AG09319 (cell line): ENCODE measurements at places on chromosomes 7 and 10.

DNA sequence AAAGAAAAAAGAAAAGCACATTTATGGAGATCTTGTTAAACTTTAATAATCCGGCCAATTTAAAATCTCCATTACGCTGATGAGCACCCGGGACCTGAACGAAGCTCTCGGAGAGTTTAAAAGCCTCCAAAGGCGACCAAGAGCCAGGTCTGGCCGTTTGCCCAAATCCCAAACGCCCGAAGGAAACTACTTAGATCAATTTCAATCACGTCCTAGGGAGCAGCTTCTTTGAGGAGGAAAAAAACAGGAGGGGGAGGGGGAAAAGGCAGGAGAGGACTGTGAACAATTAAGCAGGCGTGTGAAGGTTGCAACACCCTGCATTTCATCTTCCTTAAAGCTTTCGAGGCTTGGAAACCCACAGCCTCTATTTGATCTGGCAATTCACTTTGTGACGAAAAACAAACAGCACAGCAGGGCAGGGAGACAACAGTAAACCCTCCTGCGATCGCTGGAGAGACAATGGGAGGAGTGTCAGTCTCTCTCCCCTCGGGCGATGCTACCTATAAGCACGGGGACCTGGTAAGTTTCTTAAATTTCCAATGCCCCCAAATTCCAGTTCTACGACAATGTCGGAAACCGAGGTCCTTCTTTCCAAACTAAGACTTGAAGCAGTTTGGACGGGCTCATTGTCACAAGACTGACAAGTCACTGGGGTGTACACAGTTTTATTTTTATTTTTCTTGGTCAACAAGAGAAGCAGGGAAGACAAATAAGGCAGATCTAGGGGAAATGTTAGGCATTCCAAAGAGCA is 1.2 kb downstream of the KLF6 start:
- peak; percentile 83 for DNase-seq

GRCh38 chr7:90621125-90621746 is 25.1 kb downstream of the CDK14 start:
- no peak for DNase-seq

GRCh38 chr10:72336259-72337038 is 18.3 kb downstream of the DNAJB12 start:
- DNase-seq, result no peak

DNA sequence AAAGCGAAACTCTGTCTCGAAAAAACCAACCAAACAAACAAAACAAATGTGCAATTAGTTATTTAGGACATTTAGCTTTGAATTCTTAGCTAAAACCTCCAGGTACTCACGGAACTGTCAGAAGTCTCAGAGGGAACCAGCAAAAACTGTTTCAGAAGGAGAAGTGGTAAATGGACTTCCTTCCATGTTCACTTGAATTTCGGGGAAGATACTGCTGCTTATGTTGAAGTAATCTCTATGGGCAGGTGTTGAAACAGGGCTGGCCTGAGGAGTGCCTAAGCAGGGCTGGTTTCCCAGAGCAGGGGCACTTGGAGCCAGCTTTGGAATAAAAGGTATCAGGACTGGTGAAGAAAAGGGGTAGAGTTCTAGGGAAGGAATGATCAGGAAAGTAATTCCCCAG is 2.4 kb upstream of the EXOC6 start:
- no peak for DNase-seq

DNA sequence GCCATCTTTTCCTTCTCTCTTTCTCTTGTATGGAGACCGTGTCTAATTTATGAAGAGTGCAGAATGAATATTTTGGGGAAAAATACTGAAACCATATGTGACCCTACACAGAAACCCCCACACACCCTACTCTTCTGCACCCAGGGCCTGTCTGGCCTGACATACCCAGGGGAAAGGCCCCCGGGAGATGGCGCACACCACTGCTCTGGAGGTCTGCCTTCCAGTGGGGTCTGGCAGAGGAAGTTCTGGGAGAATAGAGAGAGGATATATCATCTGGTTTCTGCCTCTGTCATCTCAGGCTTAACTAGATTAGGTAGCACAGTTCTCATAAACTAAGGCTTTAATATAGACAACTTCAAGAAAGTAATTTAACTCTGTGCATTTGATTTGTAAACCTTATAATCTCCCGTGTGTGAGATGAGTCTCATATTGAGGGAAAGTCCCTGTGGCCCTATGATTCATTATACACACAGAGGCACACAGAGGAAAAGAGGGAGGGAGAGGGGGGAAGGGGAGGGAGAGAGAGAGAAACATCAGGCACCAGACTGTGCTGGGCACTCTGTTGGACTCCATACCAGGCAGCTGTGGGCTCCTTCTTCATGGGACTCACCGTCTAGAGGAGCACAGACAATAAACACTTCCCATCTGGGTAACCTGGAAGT is 123.3 kb downstream of the AOAH start:
- DNase-seq, result no peak

GRCh38 chr10:60827791-60828488 is 49.7 kb downstream of the CDK1 start:
- DNase-seq, result no peak

GRCh38 chr10:75620356-75620755 is 188.9 kb downstream of the LRMDA start:
- DNase-seq, result no peak

- no peak for DNase-seq
These were observed 109.3 kb downstream of the SPAG6 start for GRCh38 chr10:22454634-22455033.

GRCh38 chr10:93452143-93452542 is 30.0 kb downstream of the MYOF start:
- DNase-seq, result no peak

GRCh38 chr7:77563275-77563674 is 26.2 kb downstream of the PTPN12 start:
- no peak for DNase-seq

- DNase-seq, result no peak
These were observed 16.8 kb upstream of the CSGALNACT2 start for GRCh38 chr10:43121444-43121843.

DNA sequence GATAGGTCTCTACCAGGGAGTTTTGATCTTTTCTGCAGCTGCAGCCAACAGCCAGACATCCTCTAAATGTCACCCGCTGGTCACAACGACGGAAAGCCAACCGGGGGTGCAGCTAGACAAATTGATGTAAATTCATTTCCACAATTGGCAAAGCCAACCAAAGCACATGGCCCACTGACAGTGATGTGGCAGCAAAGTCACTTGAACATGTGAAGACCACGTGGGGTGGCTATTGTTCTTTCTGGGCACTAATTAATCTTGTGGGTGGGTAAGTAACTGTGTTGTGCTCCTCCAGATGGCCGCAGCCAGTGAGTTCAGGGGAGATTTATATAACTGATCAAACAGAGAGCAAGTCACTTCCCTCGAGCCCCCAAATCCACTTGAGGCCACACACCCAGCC is 354.1 kb downstream of the ANKRD30A start:
- DNase-seq, result no peak

DNA sequence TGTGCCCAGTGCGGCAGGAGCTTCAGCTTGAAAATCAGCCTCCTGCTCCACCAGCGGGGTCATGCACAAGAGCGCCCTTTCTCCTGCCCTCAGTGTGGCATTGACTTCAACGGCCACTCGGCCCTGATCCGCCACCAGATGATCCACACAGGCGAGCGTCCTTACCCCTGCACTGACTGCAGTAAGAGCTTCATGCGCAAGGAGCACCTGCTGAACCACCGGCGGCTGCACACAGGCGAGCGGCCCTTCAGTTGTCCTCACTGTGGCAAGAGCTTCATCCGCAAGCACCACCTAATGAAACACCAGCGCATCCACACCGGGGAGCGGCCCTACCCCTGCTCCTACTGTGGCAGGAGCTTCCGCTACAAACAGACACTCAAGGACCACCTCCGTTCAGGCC is 16.1 kb upstream of the ZNF282 start:
- no peak for DNase-seq

GRCh38 chr10:114743521-114744231 is 77.9 kb upstream of the FHIP2A start:
- DNase-seq, result no peak

DNA sequence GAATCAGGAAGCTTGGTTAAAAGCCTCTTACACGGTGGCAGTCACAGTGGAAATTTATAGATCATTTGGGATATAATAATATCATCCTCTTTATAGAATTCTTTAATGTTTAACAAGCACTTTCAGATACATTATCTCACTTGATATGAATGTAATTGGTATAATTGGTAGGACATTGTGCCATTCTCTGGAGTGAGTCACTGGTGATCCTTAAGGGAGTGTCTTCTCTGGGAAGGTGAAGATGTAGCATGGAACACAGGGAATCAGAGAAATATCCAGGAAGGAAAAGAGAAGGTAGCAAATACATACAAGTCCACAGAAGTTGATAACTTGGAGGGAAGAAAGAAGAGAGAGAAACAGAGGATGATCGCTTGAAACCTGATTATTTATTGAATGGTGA is 9.8 kb downstream of the PTPRZ1 start:
- no peak for DNase-seq

GRCh38 chr10:86668297-86669165 is at the start of gene LDB3:
TSS of gene LDB3 (plus strand) at chr10:86668511. CDS start at chr10:86668692, 181 bp downstream.
- DNase-seq, result no peak

DNA sequence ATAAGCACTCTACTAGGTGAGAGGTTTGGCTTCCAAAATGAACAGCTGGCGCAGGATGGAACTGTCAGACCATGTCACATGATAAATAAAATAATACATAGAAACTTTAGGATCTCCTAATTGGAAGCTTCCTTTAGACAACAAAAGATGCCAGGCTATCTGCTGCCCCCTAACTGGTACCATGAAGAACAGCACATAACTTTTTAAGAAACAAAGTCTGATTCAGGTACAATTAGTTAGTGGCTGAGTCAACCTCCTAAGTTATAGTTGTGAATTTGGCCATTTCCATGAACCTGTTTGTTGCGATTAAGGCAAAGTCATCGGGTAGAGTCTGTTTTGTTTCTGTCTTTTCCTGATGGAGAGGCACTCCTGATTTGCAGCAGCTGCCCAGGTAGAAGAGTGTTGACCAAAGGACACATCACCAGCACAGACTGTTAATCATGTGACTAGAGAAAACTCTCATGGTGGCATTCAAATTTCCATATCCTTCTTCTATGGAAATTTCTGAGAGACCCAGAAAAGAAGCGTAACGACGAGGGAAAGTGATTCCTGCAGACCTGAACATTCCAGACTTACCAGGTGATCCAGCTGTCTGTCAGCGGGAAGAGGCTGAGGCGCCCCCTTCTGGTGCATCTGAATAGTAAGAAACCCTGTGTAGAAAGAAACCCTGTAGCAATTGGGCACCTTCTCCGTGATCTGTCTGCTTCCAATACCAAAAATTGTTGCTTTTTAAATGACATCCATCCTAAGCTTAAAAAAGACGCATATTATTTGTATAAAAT is 8.6 kb upstream of the INHBA start:
- DNase-seq, result no peak

GRCh38 chr7:83798489-83798888 is 149.6 kb upstream of the SEMA3E start:
- DNase-seq, result no peak

DNA sequence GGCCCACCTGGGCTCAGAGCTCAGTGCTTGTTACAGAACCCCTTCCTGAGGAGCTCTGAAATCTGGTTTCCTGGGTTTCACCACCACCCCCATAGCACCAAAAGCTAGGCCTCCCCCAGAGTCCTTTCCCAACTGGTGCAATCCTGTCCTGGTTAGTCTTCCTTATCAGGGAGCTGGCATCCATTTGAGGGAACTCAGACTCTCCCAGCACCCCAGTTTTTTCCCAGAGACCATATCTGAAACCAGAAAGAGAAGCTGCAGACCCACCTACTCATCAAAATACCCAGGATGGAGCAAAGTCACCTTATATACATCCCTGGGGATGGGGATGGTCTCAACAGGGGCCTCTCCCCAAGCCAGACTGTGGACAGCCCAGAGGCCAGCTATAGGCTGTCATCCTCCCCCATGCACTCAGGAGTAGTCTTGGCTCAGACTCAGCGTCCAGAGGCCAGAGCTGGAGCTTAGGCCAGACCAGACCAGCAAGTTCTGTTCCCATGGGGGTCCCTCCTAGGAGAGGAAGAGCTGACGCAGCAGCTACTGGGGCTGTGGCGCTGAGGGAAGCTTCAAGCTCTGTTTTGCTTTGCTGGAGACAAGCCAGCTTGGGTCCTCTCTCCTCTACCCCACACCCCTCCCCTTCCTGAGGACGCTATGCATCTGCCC is 3.0 kb downstream of the TBATA start:
- DNase-seq, result no peak

DNA sequence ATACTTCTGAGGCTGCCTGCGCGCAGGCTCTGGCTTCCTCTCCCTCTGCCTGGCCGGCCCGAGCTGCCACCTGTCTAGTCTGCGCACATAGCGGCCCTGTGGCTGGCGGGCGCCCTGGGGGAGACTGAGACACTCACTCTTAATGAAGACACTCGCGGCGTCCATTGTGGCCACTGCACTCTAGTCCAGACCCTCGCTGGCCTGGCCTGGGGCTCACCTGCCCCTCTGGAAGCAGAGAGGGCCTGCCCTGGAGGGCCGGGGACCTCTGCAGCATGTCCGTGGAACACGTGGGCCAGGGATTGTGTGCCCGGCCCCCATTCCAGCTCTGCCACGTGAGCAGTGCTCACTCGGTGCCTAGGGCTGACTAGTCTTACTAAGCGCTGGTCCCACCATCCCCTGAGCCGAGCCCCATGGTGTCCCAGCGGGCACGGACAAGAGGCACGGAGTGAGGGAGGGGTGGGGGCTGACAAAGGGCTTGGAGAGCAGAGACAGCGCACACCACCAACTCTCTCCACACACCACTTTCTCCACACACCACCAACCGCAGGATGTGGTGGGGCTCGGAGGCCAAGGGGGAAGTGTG is 149.3 kb downstream of the ELFN1 start:
- DNase-seq, result no peak

DNA sequence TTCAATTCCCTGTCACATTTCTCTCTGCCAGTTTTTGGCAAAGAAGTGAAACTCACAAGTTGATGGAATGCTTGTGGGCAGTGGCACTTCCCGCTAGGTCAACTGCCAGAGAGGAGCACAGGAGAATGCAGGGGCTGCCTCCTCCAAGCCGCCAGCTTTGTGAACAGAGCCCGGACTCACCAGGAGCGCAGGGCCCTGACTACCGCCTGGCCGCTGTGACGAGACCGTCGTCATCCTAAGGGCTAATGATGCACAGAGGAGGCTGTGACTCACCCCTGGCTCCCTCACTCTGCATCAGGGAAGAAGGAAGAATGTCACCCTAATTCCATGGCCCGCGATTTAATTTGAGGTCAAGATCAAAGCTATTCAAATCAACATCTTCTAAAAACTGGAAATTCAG is 123.9 kb downstream of the TAX1BP1 start:
- no peak for DNase-seq

DNA sequence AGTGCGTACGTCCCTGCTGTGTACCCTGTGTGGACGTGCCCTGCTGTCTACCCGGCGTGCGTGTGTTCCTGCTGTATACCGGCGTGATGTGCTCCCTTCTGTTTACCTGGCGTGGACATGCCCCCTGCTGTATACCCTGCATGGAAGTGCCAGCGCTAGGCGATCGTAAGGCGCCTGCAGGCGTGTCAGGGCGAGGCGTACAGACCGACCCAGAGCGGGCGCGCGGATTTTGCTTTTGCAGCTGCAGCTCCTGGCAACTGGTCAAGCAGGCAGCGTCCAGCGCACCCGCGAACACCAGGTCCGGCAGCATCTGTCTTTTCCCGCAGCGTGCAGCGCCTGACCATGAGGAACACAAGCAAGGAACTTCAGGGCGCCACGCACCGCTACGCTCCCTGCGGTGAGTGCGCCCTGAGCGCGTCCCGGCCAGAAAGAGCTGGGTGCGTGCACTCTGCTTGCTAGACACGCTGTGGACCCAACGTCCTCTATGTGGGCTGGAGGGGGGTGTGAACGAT is 680 bp downstream of the C7orf57 start:
- no peak for DNase-seq

- DNase-seq, result no peak
These were observed 50.5 kb upstream of the COL13A1 start for GRCh38 chr10:69751214-69751613.

GRCh38 chr7:107383203-107383602 is 86.7 kb upstream of the GPR22 start:
- no peak for DNase-seq
